ENCODE measurements at places on chromosomes 12 and 14.
A peak's percentile ranks its signal among the peaks of the same experiment; 100 is the strongest.

GRCh38 chr14:58815794-58816193, 178.0 kb downstream of the DACT1 start:
- DNase-seq = no peak

DNA sequence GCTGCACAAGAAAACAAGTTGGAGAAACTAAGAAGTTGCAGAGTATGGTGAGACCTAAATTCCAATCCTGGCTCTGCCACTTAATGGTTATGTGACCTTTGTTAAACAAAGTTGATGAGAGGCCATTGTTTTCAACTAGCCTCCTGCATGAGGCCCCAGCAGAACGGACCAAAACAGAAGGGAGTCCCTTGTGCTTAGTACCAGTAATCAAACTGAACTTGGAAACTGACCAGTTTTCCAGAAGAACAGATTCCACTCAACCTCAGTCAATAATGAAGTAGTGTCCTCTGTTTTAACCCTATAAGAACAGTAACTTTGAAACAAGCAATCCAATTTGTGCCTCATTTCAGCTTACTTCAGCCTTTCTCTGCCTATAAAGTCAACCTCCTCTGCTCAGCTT, 69.9 kb downstream of the C12orf56 start:
- no peak for DNase-seq

DNA sequence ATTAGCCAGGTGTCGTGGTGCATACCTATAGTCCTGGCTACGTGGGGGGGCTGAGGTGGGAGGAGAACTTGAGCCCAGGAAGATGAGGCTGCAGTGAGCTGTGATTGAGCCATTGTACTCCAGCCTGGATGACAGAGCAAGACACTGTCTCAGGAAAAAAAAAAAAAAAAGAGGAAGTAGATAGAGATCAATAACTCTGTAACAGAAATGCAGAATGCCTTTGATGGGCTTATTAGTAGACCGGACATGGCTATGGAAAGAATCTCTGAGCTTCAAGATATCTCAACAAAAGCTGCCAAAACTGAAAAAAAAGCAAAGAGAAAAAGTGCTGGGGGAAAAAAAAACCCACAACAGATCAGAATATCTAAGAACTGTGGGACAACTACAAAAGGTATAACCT, 37.5 kb downstream of the GPR68 start:
- DNase-seq = no peak

DNA sequence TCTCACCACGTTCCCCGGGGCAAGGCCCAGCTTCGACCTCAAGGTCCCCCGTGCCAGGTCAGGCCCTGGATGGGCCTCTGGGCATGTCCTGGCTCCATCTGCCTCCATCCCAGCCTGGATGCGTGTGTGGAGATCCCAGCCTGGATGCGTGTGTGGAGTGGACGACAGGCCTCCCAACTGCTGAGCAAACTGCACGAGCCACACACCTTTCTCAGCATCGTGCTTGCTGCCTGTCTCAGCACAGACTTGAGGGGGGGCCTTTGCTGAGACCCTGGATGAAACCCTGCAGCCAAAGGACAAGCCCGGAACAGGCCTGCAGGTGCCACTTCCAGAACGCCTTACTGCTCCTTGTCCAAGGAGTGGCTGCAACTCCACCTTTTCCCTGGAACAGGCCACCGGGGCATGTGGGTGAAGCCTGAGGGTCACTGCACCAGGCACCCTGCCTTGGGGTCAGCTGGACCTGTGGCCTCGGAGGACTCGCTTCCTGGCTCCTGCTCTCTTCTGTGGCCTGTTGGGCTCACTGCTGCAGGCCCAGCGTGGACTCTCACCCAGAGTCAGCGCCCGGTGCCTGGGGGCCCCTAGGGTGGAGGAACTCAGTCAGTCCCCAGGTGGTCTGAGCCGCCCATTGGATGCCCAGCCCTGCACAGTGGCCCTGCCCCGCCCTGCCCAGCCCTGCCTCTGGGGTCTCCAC, 176.0 kb downstream of the KIF26A start:
- no peak for DNase-seq

DNA sequence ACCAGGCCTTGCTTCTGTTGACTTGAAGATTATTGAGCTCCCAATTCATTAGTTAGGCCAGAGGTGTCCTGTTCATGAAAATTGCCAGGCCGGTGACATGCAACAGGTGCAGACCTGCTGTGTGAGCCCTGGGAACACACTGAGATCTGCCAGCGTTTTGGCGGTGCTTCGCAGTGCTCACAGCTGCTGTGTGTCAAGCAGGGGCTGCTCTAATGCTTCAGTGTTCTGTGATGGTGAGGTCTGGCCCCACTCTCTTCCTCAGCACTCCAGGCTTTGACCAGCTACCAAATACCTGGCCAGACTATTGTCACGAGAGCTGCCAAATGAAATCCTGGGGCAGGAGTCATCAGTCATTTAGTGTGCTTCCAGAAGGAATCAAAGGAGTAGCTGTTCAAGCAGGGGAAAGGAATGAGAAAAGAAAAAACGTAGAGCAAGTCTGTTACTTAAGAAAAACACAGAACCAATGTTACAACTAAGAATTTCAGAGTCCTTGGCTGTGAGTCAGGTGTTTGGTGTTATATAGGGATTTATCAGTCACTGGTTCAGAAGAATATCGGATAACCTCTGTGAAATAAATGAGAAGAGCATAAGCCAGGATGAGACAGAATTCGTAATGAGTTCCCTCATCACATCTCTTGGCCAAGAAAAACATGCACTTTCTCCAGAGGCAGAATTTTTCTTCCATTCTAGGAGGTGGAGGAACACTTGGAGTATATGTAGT, 150.8 kb downstream of the FBXL14 start:
- DNase-seq = peak; percentile 12

DNA sequence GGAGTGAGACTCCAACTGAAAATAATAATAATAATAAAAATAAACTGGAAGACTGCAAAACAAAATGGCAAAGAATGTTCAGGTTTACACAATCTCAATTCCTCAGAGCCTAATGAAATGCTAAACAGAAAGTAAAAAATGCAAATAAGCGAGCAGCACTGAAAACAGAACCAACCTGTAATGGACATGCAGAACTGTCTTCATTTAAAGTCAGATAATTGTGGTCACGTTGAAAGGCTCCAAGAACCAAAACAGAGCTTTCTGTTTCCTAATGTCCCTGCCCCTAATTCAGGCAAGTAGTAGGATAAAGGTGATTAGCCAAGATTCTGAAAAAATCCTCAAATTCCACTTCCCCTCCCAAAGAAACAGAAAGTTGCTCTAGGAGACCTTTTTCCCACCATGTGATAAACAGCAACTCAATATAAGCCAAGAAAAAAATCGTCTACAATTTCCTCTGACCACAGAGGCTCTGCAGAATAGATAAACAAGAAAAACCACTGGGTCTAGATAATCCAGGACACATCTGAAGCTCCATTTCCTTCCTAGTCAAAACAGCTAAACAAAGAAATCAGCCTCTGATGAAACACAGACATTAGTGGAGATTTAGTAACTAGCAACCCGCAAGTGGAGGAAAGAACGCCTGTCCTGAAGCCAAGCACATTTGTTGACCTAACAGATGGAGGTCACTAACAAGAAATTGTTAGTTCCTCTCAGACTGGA, 3.0 kb downstream of the MIS18BP1 start:
- DNase-seq = peak; percentile 47

DNA sequence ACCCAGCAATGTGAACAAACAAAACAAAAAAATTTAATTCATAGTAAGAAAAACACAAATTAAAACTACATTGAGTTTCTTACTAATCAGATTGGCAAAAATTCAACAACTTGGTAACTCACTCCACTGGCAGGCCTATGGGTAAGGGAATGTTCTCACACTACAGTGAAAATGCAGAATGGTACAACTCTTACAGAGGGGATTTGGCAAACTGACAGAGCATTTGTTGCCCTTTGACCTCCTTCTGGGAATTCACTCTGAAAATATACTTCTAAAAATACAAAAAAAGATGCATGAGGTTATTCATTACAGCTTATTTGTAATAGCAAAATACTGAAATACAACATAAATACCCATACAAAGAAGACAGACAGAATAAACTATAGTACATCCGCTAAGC, 32.8 kb downstream of the ABCD2 start:
- no peak for DNase-seq

GRCh38 chr12:6827437-6827911, 733 bp upstream of the P3H3 start:
- peak; percentile 91 for DNase-seq

DNA sequence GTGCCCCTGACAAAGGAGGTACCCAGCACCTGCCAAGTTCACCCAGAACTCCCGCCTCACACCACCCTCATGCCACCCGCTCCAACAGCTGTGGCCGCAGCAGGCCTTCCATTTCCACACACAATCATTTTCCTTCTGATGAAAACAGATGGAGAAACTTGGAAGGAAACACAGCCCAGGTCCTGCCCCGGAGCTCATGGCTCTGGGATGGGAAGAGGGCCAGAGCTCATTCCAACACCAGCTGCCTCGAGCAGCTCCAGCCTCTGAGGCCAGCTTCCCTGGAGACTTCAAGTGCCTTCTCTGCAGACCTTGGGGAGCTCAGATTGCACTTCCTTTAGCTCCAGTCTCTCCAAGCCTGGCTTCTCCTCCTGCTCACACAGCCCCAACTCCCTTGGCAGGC, 55.1 kb upstream of the CMKLR1 start:
- DNase-seq = no peak

GRCh38 chr14:22634233-22634900, 9.8 kb downstream of the OR6J1 start:
- no peak for DNase-seq

- DNase-seq = peak; percentile 66
Measured at GRCh38 chr12:115440438-115440837, 756.5 kb upstream of the TBX3 start.

DNA sequence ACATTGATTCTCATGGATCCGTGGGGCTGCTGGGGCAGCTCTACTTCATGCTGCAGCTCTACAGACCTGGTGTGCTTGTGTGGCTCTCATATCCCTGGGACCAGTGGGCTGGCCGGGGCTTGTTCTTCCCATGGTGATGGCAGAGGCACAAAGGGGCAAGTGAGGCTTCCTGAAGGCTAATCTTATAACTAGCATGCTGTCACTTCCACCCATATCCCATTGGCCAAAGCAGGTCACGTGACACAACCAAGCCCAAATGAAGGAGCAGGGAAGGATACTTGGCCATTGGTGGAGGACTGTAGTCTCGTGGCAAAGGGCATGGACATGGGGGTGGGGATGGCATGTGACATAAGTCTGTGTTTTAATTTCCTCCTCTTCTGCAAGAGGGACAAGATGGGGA, 9.9 kb downstream of the PLBD2 start:
- DNase-seq = no peak

DNA sequence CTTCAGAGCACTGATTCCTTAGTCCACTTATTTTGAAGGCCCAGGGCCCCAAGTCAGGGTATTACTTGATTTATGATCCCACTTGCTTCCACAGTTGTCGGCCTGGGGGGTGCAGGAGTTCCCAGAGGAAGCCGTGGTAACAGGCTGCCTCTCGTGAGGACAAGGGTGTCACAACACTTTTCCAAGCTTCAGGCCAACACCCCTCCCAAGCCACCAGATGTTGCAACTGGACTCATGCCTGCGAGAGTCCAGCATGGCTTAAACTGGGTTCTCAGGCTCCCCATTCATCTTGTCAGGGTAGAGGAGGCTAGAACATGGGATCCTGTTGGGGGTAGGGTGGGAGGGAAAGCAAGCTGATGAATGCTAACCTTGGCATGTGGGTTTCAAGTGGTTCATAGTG, 56.1 kb downstream of the BMP4 start:
- peak; percentile 37 for DNase-seq

- no peak for DNase-seq
Measured at GRCh38 chr14:26888592-26888991, 290.8 kb upstream of the NOVA1 start.

GRCh38 chr12:6172086-6172485, 28.1 kb upstream of the CD9 start:
- no peak for DNase-seq

DNA sequence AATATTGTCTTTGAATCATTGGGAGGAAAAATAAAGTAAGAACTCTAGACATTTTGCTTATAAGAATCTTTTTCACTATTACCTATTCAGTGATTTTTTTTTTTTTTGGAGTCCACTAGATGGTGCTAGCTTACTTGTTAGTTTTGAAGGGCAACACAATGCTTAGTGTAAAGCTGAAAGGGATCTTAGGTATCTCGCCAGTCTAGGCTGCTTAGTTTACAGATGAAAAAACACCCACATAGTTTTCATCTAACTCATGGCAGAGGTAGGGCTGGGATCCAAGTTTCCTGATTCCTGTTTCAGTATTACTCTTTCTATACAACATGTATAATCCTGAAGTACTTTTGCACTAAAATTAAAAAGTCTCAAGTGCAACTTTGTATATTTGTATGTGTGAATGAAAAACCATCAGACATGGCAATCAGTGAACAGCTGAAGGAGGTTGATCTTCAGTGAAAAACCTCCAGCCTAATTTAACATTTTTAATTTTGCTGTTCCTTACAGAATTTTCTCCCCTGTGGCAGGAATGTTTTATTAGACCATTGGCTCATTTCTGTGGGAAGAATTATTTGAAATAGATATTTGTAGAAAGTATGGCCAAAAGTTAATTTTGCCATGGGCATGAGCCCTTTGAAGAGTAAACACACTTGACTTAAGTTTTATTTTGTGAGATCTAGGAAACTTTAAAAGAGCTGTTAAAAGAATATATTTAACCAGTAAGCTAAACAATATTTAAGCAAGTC, 40.7 kb downstream of the LRRIQ1 start:
- peak; percentile 34 for DNase-seq

DNA sequence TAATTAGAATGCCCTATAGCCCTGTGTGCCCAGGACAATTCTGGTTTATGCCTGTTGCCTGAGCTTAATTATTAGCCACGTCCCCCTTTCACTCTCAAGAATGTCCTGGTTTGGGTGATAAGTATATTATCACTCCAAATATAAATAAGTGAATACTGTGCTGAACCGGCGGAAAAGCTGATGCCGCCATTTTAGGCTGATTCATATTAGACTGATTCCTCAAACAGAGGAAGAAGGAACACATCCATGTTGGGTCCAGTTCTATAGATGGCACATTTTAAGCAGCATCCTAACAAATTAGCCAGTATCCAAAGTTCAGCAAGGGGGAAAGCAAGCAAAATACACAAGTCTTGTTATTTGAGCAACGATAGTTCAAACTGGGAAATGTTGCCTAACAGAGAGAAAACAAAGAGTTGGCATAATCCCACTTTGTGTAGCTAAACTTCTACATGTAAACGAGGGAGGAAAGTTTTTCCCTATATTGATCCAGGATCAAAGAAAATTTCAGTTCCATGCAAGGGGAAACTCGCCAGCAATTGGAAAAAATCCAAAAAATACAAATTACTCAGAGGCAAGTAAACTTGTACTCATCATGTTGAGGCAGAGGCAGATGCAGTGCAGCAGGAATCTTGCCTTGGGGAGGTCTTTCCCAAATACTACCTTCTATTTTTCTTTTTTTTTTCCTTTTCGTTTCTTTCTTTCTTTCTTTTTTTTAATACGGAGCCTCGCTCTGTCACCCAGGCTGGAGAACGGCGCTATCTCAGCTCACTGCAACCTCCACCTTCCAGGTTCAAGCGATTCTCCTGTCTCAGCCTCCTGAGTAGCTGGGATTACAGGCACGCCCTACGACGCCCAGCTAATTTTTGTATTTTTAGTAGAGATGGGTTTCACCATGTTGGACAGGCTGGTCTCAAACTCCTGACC, 96.2 kb downstream of the ITPR2 start:
- no peak for DNase-seq

All from AG08396 (cell line).